ENCODE measurements at places on chromosomes 16 and 17. TPM values are rescaled to one million over a fixed set of nuclear protein-coding genes. Genes with fewer than 3 reads are reported as not detected.

IRX3 gene
- 0.44 TPM for total RNA-seq

SCNN1B gene
- 452 TPM for total RNA-seq

GRCh38 chr16:68921637-68922036 is 78.3 kb downstream of the TANGO6 start:
- DNase-seq, result no peak

DNA sequence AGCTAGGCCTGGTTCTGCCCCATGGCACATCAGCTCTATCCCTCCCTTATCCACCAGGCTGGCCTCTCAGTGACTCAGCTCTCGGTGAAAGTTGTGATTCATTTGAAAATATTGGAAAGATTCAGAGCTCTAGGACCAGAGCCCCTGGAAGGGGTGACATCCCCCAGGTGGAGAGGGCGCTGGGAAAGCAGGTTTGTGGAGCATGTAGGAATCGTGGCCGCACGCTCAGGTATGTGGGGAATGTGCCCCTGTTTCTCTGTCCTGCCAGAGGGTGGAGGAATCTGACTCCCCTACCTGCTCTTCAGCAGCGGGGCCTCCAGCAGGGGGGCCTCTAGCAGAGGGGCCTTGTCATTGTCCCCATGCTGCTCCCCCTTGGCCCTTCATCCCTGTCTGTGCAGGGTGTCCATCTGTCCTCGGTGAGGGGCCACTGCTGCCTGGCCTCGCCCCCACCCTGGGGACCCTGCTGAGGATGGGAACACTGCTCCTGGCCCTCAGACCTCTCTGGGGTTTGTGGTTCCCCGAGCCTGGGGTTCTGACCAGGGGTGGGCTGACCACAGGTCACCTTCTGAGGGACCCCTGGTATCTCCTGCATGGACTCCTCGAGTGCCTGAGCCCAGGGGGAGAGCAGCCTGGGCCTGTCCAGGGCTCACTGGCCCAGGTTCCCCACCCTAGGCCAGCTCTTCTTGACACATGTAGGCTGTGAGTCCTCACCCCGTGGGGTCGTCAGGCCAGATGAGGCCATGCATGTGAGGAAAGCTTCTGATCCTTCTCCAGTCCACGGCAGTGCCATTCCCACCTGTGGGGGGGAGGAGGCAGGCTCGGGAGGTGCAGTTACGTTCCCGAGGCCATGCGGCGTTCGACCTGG is 47.5 kb downstream of the NT5M start:
- no peak for DNase-seq

SDR42E1 gene
- total RNA-seq, result 14.0 TPM

GRCh38 chr16:19664166-19664565 is 53.9 kb downstream of the KNOP1 start:
- DNase-seq, result no peak

DNA sequence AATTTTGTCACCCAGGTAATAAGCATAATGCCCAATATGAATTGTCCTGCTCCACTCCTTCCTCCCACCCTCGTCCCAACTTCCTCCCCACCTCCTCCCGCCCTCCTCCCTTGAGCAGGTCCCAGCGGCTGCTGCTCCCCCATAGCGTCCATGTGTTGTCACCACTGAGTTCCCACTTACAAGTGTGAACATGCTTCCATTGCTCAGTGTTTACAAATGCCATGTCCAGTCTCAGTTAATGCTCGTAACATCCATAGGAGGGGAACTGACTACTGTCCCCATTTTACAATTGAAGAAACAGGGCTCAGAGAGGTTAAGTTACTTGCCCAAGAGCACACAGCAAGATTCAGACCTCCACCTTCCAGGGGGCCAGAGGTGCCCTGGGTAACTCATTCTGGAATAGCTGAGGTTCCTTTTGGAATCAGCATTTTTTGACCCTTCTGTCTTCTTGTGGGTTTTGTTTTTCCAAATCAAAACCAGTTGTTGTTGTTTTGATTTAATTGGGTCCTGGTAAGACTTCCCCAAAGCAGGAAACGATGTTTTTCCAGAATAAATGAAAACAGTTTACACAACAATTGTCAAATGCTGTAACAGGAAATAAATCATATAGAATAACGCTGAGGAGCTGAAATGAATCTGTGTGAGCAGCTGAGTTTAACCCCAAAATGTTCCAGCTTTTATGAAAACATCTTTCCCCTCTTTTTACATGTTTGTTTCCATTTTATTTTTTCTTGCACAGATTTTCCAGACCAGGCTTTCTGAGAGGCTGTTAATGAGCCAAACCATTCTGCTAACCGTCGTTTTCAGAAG is 73.9 kb downstream of the ZDHHC7 start:
- DNase-seq, result no peak

DNA sequence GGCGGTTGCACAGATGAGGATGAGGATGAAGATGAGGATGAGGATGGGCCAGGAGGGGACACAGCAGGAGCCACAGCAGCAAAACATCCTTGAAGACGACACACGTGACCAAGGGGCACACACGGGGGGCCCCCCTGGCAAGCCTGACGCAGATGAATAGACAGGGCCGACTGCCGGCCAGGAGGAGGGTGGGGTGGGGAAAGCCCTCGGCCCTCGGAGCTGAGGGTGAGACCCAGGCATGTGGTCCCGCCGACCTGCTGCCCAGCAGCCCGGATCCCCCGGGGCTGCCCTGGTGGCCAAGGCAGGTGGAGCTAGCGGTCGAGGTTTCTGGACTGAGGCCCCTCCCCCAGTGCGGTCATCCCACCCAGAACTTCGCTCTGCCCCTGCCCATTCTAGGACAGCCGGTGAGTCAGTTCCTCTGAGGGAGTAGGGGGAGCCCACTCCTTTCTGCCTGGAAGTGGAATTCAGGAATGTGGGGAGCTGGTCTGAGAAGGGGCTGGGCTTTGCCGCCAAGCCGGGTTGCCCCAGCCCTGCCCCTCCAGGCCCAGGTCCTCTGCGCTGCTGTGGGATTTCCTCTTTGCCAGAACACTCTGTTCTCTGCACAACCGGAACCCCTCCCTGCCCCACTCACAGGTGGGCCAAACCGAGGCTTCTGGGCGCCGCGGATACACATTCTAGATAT is 9.9 kb downstream of the CYGB start:
- peak; percentile 64 for DNase-seq

DNA sequence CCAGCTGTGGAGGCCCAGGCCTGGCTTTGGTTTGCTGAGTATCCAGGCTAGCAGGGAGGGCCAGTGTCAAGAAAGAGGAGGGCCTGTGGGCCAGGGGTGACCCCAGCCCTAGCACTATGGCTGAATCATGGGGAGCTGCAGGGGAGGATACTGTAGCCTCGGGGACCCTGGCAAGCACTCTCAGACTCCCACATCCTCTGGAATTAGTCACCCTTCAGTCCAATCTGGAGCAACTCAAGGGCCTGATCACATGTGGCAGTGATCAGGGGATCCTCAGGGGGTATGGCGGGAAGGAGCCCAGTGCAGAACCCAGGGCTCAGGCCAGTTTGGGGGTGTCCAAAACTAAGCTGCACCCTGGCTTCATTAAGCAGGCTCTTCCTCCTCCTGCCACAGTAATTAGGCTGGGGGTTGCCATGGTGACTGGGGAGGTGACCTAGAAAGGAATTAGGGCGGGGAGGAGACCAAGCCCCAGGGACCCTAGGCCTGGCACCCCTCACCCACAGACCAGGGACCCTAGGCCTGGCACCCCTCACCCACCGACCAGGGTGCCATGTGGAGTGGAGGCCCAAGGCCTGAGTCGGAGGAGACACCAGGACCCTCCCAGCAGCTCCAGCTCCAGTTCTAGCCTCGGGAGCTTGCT is 5.8 kb downstream of the NLGN2 start:
- DNase-seq, result no peak

ITPRIPL2 gene
- 36.5 TPM for total RNA-seq

DNA sequence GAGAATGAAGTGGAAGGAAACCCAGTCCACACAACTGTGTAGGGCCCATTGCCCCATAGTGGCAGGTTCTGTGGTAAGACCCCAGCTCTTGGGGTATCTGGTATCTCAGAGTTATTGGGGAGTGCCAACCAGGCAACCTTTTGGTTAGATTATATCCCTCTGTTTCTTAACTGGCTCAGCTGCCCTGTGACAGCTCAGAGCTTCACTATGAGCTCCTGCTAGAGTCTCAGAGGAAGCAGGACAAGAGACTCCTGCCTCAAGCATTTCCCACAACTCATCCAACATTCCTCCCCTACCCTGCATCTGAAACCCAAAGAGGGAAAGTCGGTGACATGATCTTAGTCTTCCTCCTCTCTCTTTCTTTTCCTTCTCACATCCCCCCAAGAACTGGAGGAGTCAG is 292.3 kb downstream of the SHISA9 start:
- no peak for DNase-seq

DNA sequence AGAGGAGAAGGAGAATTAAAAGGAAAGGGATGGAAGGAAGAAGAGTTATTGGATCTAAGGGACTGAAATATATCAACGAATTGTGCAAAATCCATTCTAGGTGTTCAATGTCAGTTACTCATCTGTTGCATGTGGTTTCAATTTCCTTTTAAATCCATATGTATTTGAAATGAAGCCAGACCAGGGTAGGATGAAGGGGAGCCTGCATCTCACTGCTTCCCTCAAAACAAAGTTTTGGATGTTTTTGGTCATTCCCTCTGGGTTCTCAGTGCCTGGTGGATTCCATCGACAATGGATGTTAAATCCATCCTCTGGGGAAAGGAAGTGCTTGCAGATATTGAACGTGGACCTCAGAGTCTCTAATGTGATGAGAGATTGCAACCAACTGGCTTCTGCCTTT is 103.5 kb upstream of the XYLT1 start:
- no peak for DNase-seq

GRCh38 chr17:81428516-81428915 is 33.3 kb downstream of the BAHCC1 start:
- DNase-seq, result no peak

DNA sequence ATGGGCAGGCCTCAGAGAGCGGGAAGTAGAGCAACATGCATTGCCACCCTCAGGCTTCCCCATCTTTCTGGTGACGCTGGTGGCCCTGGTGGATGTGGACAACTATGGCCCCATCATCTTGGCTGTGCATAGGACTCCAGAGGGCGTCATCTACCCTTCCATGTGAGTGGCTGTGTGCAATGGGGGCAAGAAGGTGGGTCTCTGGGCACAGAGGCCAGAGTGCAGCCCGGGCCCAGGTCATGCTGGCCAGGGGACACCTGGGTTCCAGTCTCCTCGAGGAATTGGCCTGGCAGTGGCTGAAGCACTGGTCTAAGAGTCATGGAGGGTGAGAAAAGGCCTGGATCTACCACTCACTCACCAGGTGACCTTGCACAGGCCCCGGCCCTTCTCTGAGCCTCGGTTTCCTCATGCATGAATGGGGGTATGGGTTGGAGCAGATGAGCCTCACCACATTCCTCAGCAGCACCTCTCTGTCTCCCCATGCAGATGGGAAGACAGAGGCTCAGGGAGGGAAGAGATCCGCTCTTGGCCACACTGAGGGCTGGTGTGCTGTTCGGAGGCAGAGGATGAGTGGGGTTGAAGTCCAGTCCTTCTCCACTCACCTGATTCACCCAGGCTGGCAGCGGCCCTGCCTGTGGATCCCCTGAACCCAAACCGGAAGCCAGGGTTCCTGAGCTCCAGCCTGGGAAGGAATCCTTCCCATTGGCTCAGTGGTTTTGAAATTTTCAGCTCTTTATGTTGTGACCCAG is 7.2 kb upstream of the ADGRG3 start:
- no peak for DNase-seq

CTRB1 gene
- 0.76 TPM for total RNA-seq

NPIPA5 gene
- total RNA-seq, result 11.0 TPM

CEP295NL gene
- total RNA-seq, result 2.0 TPM
